ENCODE measurements at places on chromosomes 12 and 14. TPM values are rescaled to one million over a fixed set of nuclear protein-coding genes. Genes with fewer than 3 reads are reported as not detected.
A peak's percentile ranks its signal among the peaks of the same experiment; 100 is the strongest.

DNA sequence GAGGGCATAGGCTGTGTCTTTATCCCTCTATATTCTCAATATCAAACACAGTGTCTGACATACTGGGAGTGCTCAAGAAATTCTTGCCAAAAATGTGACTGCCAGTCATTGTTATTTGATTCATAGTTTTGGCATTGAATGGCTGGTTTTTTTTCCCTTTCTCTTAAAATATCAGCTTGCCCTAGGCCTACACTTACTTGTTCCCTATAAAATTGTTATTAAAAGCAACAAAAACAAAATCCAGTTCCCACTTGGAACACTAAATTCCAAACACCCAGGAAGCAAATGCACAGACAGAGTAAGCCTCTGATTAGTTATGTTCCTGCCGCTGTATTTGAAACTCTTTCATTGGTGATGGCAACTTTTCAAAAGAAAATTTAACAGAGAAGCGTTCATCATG, 110.7 kb downstream of the WIF1 start:
- no peak for DNase-seq

- peak; percentile 31 for DNase-seq
These were observed 462.3 kb upstream of the LRFN5 start for GRCh38 chr14:41144370-41144769.

DNA sequence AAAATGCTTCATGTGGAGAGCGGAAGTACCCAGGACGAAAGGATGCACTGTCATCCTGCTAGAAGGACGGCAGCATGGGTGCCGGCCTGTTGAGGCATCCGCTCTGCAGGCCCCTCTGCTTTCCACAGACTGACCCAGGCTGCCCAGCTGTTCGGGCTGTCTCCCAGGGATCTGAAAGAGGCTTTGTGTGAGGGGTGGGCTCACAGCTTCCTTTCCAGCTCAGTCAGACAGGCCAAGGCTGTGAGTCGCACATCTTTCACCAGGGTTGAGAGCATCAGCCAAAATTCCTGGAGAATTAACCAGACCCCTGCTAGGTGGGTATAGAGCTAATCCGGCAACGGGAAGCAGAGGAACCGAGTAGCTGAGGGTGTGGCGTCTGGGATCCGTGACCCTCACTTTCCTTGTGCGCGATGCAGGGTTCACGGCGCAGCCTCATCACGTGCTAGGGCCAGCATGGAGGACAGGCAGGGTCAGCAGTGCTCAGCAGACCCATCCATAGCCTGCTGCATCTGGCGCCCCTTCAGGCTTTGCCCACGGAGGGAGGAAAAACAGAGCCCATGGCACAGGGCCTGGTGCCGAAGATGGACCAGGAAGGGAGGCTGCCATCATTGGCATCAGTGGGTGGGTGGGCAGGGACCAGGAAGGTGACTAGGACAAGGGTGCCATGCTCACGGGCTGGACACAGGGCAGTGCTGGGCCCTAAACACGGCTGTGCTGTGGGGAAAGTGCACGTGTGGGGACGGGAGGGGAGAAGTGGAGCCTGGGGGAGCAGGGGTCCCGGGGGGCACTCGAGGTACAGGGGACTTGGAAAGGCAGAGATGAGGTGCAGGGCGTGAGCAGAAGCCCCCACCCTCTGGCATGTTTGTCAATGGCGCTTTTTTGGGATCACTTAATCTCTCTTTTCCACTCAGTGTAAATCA, 9.2 kb upstream of the SIVA1 start:
- DNase-seq: peak; percentile 38

DNA sequence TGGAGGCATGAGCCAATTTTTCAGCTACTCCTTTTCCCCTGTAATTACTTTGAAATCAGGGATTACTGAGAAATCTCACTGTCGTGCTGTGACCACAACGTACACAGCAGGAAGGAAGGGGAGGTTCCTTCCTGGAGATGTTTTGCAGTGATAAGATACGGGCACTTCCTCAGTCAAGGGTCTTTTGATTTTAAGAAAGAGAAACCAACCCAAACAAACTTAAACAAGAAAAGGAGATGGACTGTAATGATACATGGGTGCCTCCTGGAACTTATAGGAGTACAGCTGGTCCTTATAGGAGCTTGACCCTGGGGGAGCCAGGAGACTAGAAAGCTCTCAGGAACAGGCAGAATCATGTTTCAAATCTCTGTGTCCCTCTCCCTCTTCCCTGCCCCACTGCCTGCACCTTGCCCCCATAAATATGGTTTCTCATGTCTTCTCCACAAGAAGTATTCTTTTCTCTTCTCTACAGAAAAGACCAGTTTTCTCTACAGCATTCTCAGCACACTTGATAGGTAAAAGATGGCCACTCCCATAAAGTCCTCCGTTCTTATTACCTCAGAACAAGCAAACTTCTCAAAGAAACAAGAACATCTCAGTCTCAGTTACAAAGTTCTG, 281.1 kb upstream of the AMIGO2 start:
- DNase-seq: no peak

- no peak for DNase-seq
These were observed 10.7 kb upstream of the ARID4A start for GRCh38 chr14:58287607-58288042.

GRCh38 chr12:123900871-123901376, 71.7 kb downstream of the CCDC92 start:
- DNase-seq: no peak

- no peak for DNase-seq
These were observed 57.4 kb downstream of the FSCB start for GRCh38 chr14:44449680-44450079.

- DNase-seq: no peak
These were observed 62.1 kb downstream of the PPP2R5C start for GRCh38 chr14:101823511-101824120.

GRCh38 chr14:32329690-32330285, 690 bp downstream of the AKAP6 start:
- no peak for DNase-seq

DNA sequence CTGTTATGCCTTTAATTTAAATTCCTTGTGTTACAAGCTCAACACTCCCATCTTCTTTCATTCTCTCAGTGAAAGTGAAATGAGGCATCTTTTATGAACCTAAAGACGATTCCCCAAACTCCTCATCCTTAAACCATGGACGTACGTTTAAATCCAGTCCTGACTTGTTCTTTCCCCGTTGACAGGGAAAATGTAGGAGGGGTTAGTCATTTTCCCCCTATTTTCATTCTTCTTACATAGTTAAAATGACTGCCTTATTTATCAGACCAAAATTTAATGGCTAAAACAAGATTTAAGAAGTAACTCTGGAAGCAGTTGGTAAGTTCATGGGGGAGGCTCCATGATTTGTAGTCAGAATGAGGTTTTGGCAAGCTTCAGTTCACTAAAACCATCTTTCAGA, 134.9 kb downstream of the KCNA5 start:
- no peak for DNase-seq

- DNase-seq: no peak
These were observed 2.2 kb upstream of the KRT3 start for GRCh38 chr12:52798003-52798670.

DNA sequence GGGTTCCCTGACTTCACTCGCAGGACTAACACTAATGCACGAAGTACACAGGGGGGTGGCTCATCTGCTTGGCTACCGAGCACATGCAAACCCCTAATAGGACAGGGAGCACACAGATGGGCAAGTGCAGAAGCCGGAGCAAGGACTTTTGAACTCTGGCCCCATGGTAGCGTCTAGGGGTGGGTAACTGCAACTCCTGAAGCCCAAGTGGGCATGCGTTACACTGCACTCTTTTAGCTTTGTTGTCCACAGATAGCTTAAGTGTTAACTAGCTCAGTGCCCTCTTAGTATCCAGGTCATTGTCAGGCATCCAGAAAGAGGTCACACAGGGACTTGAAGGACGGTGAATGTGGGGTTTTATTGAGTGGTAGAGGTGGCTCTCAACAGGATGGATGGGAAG, 3.0 kb upstream of the BLTP3B start:
- DNase-seq: no peak

DNA sequence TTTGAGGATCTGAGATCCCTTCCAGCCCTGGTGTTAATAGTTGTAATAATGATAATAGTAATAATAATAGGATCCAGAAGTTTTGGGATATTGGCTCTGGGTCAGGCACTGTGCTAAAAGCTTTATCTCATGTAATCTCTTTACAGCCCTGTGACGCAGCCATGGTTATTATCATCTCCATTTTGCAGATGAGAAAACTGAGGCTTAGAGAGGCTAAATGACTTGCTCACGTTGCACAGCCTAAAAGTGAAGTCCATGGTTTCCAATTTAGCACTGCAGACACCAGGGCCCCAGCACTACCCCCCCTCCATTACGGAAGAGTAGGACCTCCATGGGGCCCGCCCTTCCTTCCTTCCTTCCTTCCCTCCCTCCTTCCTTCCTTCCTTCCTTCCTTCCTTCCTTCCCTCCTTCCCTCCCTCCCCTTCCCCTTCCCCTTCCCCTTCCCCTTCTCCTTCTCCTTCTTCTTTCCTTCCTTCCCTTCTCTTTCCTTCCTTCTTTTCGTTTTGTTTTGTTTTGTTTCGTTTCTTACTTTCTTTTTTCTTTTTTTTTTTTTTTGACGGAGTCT, 14.9 kb upstream of the COX6A1 start:
- no peak for DNase-seq

GRCh38 chr12:18217966-18218365, 43.4 kb upstream of the PIK3C2G start:
- no peak for DNase-seq

GRCh38 chr12:133235401-133236112, at the start of gene ANHX:
Gene ANHX, minus strand, starts transcription at chr12:133235877. Its CDS starts 1,521 bp downstream, at chr12:133234356.
- no peak for DNase-seq

DNA sequence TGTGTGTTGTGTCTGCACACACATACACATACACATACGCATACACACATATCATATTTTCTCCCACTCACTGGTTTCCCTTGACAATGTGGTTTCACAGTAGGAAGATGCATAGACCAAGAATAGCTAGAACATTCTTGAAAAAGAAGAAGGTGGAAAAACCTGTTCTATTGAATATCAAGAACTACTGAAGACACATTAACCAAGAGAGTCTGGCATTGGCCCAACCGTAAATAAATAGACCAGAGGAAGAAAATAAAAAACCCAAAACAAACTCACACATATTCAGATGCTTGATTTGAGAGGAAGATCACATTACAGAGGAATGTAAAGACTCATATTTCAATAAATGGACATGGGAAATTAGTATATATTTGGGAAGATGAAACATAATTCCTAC, 311.3 kb downstream of the FOXG1 start:
- DNase-seq: no peak

DNA sequence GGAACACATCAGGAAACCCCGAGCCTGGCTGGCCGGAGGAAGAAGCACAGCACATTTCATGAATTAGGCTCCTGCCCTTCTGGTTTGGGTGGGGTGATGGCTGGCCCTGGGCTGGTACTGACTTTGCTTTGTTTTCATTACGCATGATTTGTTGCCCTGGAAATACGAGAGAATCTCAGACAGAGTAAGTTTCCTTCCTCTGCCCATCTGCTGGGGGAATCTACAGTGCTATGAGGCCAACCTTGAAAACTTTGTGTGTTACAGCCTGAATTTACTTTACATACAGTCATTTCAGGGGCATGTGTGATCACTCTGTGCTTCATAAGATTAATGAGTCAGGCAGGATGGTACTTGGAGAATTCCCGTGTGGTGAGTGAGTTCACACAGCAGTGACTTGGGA, 20.5 kb upstream of the SLC5A8 start:
- no peak for DNase-seq

DNA sequence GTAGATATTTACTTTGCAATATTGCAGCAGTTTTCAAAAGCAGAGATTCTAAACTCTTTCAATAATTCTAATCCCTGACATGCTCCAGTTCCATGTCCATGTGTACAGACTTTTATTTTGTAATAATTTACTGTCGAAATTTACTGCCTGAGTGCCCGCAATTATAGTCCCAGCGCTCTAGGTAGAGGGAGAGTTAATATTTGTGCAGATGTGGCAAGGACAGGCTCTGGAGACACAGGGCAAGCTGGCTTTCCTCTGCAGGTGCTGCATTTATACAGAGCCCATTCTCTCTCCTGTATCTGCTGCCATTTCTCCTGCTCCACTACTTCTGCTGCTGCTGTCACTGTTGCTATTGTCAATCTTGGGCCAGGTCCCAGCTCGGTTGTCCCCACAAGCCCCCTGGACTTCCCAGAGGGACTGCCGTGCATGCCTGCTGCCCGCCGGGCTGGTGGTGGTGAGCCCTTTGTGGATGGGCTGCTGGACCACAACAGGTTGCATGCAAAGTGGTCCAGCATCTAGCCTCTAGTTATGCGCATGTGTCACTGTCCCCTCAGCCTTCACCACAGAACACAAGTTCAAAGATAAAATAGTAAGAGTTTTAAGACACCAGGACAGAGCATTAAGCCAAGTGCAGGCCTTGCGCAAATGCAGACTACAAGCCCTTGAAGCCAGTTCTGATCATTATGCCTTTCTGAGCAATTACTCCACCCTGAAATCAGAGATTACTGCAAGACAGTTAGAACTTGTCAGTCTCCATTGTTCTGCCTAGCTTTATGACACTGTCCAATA, 40.8 kb upstream of the CSRP2 start:
- DNase-seq: no peak

- peak; percentile 72 for DNase-seq
These were observed 17.8 kb downstream of the NANOG start for GRCh38 chr12:7806863-7807487.

DNA sequence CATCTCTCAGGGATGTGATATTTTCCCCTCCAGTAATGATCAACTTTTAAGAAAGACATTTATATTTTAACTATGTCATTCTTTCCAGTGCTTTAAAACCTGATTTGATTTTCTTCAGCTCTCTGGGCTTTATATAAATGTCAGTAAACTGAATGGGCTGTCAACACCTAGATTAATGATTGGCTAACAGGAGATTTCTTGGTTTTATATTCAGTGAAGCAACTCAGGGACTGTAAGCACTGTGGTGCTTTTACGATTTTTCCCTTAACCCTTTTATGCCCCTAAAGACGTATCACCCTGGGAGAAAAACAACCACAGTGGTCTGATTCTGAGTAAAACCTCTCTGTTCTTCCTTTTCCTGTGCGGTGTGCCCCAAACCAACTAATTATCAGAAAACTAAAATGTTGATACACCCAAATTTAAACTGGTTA, 38.0 kb downstream of the PTGER2 start:
- DNase-seq: no peak

- DNase-seq: no peak
These were observed 1258.1 kb upstream of the TMEM132C start for GRCh38 chr12:127008755-127009403.

DNA sequence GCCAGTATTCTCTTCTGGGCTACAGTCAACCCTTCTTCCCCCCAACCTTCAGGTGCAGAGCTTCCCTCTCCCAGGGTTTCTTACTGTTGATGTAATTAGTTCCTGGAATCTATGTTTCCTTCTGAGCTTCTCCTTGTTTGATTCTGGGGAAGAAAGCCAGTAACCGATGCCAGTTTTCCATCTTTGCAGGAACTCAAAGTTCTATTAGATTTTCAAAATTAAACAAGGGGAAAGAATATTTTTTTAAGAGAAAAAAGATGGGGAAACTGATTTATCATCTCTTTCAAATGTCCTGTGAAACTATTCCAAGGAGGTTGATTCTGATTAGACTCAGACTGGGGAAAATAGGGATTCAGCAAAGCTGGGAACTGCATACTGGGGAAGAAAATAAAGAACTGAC, 17.9 kb upstream of the FAM234B start:
- DNase-seq: no peak

AQP6 gene
- 0.32 TPM for polyA plus RNA-seq

ADAM21 gene
- polyA plus RNA-seq: 0.29 TPM

DAO gene
- polyA plus RNA-seq: not detected

SERPINA1 gene
- polyA plus RNA-seq: 2.0 TPM

FOXG1 gene
- 0.20 TPM for polyA plus RNA-seq

TMEM119 gene
- 3.2 TPM for polyA plus RNA-seq

TRIM9 gene
- 0.79 TPM for polyA plus RNA-seq

HIGD1C gene
- polyA plus RNA-seq: not detected

KRT81 gene
- polyA plus RNA-seq: not detected

KLRC1 gene
- polyA plus RNA-seq: 0.23 TPM

CCDC38 gene
- 0.05 TPM for polyA plus RNA-seq

Data from right cardiac atrium (tissue), 5 donors.